ENCODE measurements at places on chromosomes 12 and 14.

DNA sequence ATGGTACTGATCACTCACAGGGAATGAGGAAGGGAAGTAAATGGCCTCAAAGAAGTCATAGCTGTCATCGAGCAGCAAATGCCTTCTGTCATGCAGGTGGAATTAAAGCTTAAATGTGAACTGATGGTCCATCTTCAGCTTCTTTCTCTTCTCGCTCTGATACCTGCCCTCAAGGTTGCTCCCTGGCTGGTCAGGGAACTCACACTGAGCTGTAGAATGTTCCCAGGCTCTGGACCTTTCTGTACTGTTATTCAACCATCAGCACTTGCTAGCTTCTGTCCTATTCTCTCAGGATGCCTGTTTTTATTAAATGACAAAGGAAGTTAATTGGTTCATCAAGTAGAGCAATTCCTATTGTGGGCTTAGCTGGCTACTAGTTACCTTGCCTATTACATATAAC lies 463.8 kb downstream of the APAF1 start:
- DNase-seq: no peak

- no peak for DNase-seq
Observed at GRCh38 chr12:33634544-33634943, 194.9 kb upstream of the SYT10 start.

DNA sequence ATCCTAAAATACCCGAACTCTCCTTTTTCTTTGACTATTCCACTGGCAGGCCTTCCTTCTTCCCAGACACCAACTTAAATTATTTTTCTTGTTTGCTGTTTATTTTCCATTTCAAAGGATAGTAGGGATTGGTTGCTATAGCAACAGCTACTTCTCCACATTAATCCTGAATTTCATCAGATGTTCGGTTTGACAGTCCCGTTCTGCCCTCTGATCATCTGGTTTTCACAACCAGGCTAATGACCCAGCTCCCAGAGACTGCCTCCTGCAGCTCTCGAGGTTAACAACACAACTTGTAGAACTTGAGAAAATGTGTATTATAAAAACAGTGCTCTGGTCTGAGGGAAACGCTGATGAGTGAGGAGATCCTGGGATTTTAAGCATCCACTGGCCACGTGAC lies 45.5 kb downstream of the NUAK1 start:
- no peak for DNase-seq

DNA sequence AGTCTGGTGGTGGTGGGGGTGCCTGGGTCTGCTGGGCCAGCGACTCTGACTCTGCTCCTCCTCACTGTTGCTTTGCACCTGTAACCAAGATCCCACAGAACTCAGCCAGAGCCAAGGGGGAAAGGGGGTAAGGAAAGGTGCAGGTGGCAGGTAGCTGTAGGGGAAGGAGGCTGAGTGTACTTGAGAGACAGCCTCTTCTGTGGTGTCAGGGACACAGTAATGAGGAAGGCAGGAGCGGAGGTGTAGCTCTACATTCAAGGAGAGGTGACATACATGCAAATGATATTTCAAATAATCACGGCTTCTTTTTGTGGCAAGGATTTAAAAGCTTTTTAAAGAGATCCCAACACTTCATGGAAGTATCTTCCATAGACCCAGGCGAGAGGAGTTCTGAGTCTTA lies 23.4 kb downstream of the TESPA1 start:
- no peak for DNase-seq

DNA sequence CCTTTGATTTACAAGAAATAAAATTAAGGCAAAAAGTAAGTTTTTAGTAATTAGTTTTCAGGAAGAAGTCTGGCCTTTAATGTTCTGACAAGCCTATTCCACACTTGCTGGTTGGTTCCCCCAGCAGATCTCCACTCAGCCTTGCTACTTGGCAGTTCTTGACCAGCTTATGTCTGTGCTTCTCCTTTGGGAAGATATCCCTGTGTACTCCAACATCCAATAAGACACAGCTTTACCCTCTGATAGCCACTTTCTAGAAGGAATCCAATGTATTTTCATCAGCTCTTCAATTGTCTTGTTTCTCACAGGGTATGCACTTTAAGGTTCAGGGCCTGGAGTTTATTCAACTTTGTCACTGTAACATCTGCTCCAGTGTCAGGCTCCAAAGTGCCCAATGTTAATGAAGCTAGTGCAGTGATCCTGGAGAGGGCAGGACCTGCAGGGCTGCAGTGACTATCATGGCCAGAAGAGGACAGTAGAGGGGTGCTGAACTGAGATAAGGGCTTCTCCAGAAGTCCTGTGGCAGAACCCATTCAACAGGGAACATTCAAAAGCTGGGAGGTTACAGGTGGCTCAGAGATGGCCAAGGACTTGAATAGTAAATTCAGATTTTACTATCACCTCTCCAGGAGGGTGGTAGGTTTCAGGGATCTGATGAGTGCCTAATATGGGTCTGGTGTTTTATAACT lies 22.9 kb downstream of the JKAMP start:
- no peak for DNase-seq

- DNase-seq: no peak
Observed at GRCh38 chr14:92413379-92413778, 90.4 kb downstream of the SLC24A4 start.

DNA sequence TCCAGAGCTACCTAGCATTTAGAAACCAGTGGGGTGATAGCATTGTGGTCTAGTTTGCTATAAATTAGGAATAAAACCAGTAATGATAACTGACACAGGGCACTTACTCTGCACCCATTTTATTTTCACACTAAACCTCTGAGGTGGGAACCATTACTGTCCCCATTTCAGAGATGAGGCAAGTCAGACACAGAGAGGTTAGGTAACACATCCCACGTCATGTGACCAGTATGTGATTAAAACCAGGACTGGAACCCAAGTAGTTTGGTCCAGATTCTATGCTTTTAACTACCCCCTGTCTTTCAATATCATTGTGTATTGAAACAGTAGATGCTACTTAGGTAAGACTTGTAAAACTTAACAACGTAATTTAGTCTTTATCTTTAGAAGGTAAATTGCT lies 110.2 kb downstream of the PLXNC1 start:
- no peak for DNase-seq

- no peak for DNase-seq
Observed at GRCh38 chr12:5043589-5044419, at the start of gene KCNA5. TSS of gene KCNA5 (plus strand) at chr12:5043879. CDS start at chr12:5044148, 269 bp downstream.
